ENCODE measurements at places on chromosomes 1 and 21.

GRCh38 chr21:36350282-36350910, 30.4 kb downstream of the MORC3 start:
- DNase-seq, result no peak

- no peak for DNase-seq
Measured at GRCh38 chr1:116256286-116256649, 116.8 kb upstream of the ATP1A1 start.

DNA sequence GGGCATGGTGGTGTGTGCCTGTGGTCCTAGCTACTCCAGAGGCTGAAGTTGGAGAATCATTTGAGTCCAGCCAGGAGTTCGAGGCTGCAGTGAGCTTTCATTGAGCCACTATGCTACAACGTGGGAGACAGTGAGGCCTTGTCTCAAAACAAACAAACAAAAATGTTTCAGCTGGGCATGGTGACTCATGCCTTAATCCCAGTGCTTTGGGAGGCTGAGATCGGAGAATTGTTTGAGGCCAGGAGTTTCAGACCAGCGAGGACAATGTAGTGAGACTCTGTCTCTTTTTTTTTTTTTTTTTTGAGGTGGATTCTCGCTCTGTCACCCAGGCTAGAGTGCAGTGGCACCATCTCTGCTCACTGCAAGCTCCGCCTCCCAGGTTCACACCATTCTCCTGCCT, 5.0 kb upstream of the RPL5 start:
- DNase-seq, result no peak

DNA sequence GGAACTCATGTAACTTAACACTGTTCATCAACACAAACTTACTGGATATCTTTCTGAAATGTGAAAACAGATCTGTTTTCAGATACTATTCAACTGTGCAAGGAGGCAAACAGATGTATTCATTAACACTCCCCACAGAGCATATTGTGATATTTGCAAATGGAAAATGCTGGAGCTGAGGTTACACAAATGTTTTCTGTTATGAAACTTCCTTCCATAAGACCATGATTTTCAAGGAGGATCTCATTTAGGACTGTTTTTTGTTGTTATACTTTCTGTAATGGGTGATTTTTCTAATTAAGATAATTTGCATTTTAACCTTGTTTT, 56.1 kb downstream of the GABPA start:
- no peak for DNase-seq

DNA sequence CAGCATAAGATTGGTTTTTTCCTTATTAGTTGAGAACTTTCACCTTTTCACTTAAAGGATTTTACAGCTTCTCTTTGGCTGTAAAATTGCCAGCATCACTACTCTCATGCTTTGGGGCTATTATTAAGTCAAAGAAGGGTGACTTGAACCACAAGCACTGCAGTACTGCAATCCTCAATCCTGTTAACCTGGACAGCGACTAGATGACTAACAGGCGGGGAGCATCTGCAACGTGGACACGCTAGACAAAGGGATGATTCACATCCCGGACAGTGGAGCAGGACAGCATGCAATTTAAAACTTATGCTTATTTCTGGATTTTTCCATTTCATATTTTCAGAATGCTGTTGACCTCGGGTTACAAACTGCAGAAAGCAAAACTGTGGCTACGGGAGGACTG, 8.1 kb downstream of the ARV1 start:
- no peak for DNase-seq

DNA sequence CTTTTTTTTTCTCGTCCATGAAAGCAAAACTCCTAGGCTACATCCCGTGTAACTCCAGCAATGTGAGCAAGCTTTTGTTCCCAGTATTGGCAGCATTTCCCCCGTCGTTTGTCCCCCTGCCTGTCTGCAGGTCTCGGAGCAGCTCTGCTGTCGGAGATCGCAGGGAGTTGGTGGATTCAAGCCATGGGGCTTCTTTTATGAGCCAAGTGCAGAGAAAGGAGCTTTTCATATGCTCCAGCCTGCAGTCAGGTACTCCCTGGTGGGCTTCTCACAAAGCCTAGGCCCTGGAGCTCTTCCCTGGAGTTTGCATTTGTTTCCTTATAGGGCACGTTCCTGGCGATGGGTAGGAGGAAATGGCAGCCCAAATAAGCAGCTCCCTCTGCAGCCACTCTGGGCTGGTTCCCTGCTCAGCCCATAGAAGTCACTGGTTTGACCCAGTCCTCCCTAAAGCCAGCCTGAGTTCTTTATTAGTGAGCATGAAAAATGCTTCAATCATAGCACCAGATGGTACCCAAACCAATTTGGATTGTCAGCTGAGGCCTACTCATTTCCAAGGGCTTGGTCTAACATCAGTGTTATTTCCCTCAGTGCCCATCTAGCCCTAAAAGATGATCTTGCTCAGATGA, 78.3 kb downstream of the NUF2 start:
- DNase-seq, result no peak

- DNase-seq, result no peak
Measured at GRCh38 chr1:8598060-8598724, 219.2 kb downstream of the RERE start.

DNA sequence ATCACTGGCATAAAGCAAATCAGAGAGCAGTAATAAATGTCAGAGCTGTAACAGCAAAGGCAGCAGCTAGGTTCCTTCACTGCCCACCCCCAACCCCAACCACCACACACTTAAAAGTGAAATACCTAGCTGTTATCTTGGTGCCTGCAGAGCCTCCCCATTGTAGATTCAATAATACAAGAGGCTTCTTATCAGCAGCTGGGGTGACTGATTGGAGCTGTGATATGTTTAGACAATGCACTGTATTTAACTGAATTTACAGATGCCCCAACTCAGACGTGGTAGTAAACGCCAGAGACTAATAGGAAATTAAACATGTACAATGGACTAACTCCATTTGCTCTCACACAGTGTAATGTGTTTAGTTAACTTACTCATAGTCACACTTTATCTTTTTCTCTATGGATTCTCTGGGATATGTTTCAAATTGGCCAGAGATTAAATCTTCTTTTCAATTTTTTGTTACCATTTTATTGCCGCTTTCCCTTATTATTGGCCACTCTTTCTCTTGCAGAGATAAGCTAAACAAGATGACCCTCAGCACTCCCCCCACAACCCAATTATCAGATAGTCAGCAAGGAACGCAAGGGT, 117.1 kb downstream of the ESRRG start:
- DNase-seq, result no peak

GRCh38 chr1:36170643-36171412, 14.9 kb downstream of the MAP7D1 start:
- DNase-seq, result no peak

- DNase-seq, result no peak
Measured at GRCh38 chr21:37220433-37220980, 46.6 kb downstream of the VPS26C start.

- DNase-seq, result no peak
Measured at GRCh38 chr21:38506661-38507281, 8.5 kb upstream of the ERG start.

Measured in posterior vena cava (tissue), 2 donors.